ENCODE measurements at places on chromosomes 16 and 17.

DNA sequence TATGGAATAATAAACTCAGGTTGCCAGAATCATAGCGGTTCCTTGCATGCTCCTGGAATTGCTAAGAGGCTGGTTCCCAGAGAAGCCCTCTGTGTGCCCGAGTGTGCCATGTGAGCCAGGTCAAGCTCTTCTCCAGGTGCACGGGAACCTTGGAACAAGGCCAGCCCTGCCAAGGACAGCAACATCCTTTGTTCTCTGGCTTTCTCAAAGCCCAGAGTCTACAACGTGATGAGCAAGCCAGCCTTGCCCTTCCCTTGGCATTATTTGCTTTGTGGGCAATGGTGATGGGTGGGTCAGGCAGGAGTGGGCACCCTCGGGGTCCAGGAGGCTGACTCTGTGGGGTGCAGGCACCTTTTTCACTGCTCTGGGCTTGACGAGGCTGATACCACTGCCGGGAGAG lies 14.2 kb upstream of the SEC14L1 start:
- no peak for DNase-seq

- no peak for DNase-seq
Observed at GRCh38 chr17:79304884-79305283, 230.3 kb downstream of the ENGASE start.

GRCh38 chr17:19770985-19771735 lies 23.1 kb upstream of the ALDH3A1 start:
- DNase-seq = no peak

DNA sequence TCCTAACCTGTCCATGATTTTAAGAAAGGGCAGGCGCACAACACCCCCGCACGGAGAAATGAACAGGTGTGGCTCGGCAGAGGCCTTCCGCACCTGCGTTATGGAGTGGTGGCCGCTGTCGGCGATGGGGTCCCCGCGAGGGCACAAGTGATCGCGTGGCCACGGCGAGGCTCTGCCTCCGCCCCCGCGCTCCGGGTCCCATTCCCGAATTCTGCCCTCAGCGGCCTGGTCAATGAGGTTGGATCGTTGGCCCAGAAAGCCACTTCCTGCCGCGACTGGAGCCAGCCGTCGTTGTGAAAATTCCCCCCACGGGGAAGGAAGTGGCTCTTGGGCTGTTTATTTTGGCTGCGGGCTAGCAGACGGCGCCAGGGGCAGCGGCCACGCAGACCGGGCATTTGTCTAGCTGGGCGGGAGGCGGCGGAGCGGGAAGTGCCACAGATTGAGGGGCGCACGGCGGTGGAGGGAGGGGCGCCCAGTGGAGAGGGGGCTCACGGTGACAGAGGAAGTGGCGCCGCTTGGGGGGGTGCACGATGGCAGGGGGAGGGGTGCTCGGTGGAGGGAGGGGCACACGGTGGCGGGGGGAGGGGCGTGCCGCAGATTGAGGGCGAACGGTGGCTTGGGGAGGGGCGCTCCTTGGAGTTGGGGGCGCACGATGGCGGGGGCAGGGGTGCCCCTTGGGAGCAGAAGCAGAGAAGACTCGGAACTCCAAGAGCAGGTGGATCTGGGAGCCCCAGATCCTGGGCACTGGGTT lies 25.0 kb downstream of the MRC2 start:
- peak; percentile 44 for DNase-seq

- DNase-seq = no peak
Observed at GRCh38 chr16:2036200-2036966, 9.7 kb downstream of the NHERF2 start.

DNA sequence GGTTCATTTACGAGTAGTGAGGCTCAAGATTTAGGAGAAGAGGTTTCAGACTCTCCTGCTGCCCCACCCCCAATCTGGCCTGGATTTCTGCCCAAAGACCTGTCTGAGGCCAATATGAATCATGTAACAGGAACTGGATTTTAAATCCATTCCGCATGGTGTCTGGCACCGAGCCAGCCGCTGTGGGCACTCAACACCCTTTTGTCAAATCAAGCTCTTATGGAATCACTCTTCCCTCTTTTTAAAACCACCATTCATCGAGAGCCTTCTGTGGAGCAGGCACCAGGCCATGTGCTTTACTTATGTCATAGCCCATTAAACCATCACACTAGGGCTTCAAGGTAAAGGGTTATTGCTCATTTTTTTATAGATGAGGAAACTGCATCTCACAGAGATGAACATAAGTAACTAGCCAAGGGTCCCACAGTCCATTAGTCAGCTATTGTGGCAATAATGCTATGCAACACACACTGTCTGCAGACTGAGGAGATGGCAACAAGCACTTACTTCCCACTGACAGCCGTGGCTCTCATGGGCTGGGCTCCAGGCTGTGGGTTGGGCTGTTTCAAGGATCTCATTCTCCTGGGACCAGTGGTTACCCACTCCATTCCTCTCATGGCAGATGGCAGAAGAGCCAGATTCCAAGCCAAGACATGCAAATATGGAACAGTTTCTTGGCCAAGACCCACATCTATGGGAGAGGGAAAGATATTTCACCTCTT lies 93.6 kb downstream of the WSCD1 start:
- DNase-seq = no peak

- DNase-seq = no peak
Observed at GRCh38 chr17:48453447-48453846, 23.4 kb upstream of the SKAP1 start.

DNA sequence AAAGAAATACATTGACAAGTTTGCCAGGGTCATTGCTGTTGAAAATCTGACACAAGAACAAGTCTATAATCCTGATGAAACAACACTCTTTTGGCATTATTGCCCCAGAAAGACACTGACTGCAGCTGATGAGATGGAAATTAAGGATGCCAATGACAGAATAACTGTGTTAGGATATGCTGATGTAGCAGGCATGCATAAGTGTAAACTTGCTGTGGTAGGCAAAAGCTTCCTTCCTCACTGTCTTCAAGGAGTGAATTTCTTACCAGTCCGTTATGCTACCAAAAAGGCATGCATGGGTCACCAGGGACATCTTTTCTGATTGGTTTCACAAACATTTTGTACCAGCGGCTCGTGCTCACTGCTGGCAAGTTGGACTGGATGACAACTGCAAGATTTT lies 10.5 kb downstream of the GDPD1 start:
- no peak for DNase-seq

GRCh38 chr17:48779421-48779820 lies 37.6 kb downstream of the TTLL6 start:
- DNase-seq = no peak

GRCh38 chr16:4936181-4936990 lies 562 bp downstream of the PPL start:
- no peak for DNase-seq

Measured in stimulated activated naive CD8-positive, alpha-beta T cell treated with anti-CD3 and anti-CD28 coated beads, Interleukin-15, amount 100 ng/mL, for 72 hours (primary cell).